ENCODE measurements at places on chromosomes 7 and 10.

GRCh38 chr7:96612034-96612433 lies 97.6 kb downstream of the SEM1 start:
- no peak for DNase-seq

DNA sequence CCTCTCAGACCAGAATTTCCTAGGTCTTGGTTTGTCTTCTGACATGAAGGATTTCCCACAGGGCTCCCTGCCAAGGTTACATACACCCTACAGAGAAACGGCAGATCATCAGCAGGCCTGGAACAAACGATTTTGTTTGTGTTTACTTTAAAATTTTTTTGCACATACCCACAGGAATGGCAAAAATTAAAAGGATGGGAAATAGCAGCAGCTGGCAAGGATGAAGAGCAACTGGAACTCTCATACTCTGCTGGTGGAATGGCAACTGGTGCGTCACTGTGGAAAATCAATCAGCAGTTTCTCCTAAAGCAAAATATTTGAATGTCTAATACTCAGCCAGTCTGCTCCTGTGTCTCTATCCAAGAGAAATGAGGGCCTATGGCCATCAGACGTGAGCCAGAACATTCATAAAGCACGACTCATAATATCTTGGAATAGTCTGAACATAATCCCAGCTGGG lies 6.5 kb downstream of the BAIAP2L1 start:
- DNase-seq: no peak

GRCh38 chr10:70756700-70757360 lies 28.3 kb downstream of the TBATA start:
- no peak for DNase-seq

GRCh38 chr7:116259871-116260440 lies 49.6 kb downstream of the TES start:
- no peak for DNase-seq

GRCh38 chr7:15947754-15948153 lies 261.3 kb upstream of the MEOX2 start:
- DNase-seq: no peak

- DNase-seq: no peak
These were observed 21.4 kb upstream of the ASZ1 start for GRCh38 chr7:117448655-117449054.

DNA sequence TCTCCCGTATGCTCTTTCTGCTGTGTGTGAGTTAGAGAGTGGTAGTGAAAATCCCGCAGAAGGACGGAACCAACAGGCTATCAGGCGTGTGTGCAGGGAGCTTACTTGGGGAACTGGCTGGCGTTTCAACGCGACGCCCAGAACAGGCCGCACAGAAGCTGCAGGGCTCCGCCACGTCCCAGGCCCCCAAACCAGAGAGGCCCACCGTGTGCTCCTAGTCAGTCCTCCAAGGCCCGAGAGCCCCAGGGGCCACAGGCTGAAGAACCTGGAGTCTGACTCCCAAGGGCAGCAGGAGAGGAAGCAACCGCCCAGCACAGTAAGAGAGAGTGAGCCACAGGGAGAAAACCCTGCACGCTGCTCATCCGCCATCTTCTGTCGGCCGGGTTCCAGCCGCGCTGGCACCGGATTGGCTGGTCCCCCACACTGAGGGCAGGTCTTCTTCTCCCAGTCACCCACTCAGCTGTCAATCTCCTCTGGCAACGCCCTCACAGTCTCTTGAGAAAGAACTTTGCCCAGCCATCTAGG lies 730.6 kb upstream of the VSTM2A start:
- no peak for DNase-seq

- no peak for DNase-seq
These were observed 157.3 kb upstream of the PPP2R2D start for GRCh38 chr10:131743190-131744151.

DNA sequence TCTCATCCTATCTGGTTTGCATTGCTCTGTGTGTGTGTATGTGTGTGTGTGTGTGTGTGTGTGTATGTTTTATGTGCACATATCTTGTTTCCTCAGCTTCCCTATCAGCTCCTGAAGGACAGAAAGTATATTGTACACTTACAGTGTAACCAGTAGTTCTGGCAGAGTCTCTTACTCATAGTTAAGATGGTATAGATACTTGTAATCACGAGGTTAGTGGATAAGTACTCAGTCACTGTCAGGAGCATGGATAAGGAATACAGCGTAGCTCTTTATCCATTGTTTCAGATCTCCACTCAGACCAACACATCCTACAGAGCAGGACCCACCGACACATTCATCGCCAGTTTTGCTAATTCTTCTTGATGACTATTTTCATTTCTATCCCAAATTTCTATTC lies 275.0 kb downstream of the TSPAN12 start:
- DNase-seq: no peak

DNA sequence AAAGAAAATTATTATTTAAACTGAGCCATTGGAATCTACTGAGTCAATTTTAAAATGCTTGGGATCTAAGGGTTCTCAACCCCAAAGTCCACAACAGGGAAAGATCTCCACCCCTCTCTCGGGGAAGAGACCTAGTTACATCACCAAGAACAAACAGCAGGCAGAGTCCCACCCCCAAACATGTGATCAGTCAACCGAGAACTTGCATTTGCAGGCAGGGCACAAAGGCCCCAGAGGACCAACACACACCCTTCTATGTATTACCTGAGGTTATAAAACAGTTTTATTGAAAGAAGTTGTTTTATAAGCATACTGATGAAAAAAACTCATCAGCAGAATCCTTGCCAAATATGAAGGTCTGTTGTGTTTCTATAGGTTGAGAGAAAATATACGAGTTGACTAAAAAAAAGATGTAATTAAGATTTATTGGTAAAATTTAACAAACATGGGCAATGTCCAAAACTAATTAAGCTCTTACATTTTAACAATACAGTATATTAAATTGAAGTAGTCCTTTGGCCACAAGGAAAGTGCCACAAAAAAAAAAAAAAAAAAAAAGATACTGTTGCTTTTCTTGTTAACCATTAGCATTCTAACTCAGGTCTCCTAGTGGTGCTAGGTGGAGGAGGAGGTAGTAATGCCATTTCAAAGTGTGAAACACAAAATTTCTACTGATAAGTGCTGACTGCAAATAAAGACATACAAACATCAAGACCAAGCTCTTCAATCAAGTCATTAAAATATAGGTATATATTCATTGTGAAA lies 975 bp upstream of the USP54 start:
- no peak for DNase-seq

DNA sequence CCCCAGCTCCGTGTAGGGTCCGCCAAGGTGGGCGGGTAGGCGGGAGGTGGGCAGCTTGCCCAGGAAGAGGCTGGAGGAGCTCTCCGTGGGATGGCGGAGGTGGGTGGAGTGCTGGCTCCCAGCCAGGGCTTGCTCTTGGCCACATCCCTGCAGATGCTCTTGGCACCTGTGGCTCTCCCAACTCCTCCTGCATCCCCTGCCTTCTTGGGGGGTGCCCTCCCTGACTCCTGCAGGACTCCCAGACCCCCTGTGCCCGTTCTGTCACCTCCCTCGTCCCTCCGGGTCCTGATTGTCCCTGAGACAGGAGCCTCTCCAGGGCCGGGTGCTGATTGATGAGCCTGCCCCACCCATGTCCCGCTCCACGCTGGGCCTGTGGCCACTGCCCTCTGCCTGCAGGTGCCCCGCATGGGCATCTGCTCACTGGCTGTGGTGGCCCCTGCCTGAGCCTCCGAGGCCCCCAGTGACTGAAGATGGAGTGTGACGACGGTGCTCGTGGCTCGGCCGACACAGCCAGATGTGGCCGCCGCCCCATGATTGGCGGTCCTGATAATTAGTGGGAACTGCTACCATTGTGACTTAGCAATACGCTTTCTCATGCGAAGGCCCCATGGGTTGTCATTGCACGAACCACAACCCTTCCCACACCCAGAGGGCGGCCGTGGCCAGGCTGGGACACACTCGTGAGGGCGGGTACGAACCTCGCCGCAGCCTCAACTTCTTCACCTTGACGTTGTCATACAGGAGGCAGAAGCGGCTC lies 23.6 kb downstream of the CFAP46 start:
- no peak for DNase-seq

GRCh38 chr10:10629512-10629911 lies 388.2 kb upstream of the CELF2 start:
- DNase-seq: no peak

GRCh38 chr10:87960230-87960629 lies 96.8 kb downstream of the PTEN start:
- DNase-seq: no peak

GRCh38 chr10:119821182-119821581 lies 51.5 kb downstream of the MCMBP start:
- DNase-seq: no peak

GRCh38 chr7:101614939-101615302 lies 14.2 kb downstream of the MYL10 start:
- no peak for DNase-seq

DNA sequence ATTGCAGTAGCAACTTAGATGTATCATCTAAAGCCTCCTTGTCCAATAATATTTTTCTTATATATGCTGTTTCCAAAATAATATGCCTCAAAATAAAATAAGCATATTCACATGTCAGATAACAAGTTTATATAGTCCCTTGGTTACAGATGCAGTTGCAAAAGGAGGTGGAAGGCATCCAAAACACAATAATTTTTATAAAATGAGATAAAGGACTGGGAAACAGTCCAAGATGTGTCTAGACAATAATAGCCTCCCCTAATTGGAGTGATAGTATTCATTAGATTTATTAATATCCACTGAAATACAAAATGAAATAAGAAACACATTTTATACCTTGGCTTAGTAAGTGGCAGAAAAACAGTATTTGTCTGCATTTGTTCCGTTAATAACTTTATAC lies 30.3 kb downstream of the BCAP29 start:
- no peak for DNase-seq

DNA sequence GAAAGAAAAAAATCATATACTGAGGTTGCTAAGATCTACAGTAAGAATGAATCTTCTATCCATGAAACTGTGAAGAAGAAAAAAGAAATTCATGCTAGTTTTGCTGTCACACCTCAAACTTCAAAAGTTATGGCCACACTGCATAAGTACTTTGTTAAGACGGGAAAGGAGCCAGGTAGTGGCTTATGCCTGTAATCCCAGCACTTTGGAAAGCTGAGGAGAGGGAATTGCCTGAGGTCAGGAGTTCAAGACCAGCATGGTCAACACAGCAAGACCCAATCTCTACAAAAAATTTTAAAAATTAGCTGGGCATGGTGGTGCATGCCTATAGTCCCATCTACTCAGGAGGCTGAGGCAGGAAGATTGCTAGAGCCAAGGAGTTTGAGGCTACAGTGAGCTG lies 22.1 kb downstream of the CCDC186 start:
- no peak for DNase-seq

DNA sequence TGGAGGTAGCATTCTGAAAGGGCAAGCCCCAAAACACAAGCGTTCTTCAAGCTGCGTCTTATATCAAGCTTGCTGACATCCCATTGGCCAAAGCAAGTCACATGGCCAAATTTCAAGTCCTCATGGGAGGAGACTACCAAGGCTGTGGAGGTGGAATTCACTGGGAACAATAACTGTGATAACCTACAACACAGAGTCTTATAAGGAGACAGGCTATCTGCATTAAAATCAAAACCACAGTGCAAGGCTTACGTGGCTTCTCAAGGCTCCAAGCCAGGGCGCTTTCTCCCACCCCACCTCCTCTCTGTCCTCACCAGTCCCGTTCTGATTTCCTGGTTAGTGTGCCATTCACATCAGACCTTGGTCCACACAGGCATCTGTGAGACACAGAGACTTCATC lies 39.4 kb downstream of the ADRB1 start:
- no peak for DNase-seq

DNA sequence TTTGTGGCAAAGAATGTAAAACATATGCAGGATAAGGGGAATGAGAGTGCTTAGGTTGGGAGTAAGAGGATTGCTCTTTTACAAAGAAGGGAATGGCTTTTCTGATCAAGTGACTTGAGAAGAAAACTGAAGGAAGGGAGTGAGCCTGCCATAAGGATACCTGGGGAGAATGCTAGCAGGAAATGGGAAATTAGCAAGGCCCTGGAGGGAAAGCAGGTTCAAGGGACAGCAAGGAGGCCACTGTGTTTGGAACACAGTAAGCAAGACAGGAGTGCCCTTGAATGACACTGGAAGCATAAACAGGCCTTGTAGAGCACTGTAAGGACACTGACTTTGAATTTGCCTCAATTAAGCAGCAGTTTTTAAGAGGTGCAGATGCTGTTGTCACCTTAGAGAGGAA lies 1069.9 kb downstream of the DNAJB9 start:
- no peak for DNase-seq

- DNase-seq: no peak
These were observed 252.4 kb upstream of the GHITM start for GRCh38 chr10:83886871-83887270.

DNA sequence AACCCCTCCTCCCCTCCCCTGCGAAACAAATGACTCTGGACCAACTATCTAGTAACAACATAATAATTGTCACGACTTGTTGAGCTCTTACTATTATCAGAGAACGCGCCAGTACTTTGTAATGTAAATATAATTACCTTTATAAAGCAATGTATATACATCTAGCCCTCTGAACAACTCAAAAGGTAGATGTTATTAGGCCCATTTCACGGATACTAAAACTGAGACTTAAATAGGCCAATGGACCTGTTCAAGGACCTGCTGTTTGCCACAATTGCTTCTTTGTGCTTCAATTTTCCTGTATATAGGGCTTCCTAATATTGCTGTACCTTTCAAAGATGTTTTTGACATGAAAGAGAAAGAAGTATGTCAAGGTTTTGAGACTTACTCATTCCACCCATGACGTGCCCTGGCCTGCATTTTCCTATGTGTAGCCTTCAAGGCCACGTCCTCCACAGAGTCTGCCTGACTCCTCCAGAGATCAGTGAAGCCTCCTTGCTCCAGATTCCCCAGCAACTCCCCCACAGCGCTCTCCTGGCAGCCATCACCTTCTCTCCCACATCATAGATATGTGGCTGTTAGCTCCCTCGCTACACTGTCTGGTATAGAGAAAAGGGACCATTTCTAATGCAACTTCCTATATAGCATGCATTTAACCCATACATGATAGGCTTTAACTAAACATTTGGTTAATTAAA lies 156.6 kb downstream of the SKIDA1 start:
- DNase-seq: no peak

GRCh38 chr10:96820765-96821164 lies 11.3 kb upstream of the LCOR start:
- no peak for DNase-seq

GRCh38 chr10:73649876-73650536 lies 5.8 kb downstream of the SYNPO2L start:
- no peak for DNase-seq

- DNase-seq: no peak
These were observed 20.0 kb downstream of the SORCS1 start for GRCh38 chr10:107144490-107144889.

DNA sequence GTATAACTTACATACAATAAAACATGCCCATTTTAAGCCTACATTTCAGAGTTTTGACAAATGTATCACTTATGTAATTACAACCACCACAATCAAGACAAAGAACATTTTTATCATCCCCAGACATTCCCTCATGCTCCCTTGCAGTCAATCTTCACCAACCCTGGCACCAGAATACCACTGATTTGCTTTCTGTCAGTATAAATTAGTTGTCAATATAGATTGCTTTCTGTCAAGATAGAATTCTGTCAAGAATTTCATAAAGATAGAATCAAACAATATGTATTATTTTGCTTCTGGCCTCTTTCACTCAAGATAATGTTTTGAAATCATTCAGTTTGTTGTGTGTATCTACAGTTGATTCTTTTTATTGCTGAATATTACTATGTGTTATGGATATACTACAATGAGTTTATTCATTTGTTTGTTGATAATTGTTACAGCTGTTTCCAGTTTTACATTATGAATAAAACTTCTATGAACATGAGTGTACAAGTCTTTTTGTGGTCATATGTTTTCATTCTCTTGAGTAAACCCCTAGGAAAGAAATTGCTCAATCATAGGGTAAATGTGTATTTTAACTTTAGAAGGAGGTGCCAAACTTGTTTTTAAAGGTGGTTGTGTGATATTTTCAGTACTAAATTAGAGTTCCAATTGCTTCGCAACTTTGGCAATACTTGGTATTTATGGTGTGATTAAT lies 56.9 kb downstream of the IFIT5 start:
- no peak for DNase-seq
